ENCODE measurements at places on chromosomes 4 and X. TPM values are rescaled to one million over a fixed set of nuclear protein-coding genes. Genes with fewer than 3 reads are reported as not detected.
A peak's percentile ranks its signal among the peaks of the same experiment; 100 is the strongest.

GRCh38 chr4:54001668-54002365 is 62.6 kb downstream of the CHIC2 start:
- DNase-seq = peak; percentile 63

- DNase-seq = peak; percentile 70
Observed at GRCh38 chr4:1234309-1234695, 14.6 kb downstream of the CTBP1 start.

- no peak for DNase-seq
Observed at GRCh38 chr4:25075851-25076250, 45.1 kb upstream of the LGI2 start.

- DNase-seq = no peak
Observed at GRCh38 chrX:53544936-53545335, 110.8 kb upstream of the HSD17B10 start.

GRCh38 chr4:106898621-106899230 is 137.4 kb downstream of the DKK2 start:
- DNase-seq = peak; percentile 74

The TMEM35A gene
- polyA plus RNA-seq = 4.3 TPM

The CYLC1 gene
- not detected for polyA plus RNA-seq

The CXCL5 gene
- 0.05 TPM for polyA plus RNA-seq

The DDIT4L gene
- 11.3 TPM for polyA plus RNA-seq

The HAND2 gene
- polyA plus RNA-seq = 0.15 TPM

GRCh38 chr4:55312489-55313101 is 33.4 kb upstream of the SRD5A3 start:
- DNase-seq = peak; percentile 80

DNA sequence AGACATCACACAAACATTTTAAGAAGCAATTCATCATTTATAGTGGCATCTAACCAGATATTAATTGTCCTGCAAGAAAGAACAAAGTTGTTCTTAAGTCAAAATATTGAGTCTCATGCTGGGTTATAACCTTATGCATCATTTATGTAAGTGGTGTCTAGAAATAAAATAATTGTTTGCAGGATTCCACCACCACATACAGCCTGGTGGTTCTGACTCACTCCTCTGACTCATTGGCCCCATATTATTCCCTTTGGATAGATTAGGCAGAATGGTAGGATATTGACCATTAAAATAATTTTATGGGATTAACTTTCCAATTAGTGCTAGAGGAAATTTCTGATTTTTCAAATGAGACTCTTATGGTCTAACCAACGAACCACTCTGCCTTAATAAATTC is 384.5 kb downstream of the GRXCR1 start:
- no peak for DNase-seq

The GAK gene
- polyA plus RNA-seq = 42.4 TPM

DNA sequence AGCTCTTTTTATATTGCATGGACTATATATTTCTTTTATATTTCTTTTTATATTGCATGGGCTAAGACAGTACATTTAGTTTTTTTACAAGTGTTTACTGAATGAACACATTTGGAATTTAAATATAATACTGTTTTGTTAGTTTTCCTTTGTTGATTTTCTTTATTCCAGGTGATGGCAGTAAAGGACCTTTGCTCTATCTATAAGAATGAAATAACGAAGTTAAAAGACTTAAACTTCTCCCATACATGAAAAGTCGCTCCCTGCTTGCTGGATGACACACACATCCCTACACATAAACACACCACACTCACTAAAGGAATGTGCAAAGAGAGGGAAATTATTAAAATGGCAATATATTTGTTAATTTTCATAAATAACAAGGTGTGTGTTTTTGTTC is 102.5 kb upstream of the ANXA10 start:
- DNase-seq = no peak

The ZMAT1 gene
- 5.5 TPM for polyA plus RNA-seq

DNA sequence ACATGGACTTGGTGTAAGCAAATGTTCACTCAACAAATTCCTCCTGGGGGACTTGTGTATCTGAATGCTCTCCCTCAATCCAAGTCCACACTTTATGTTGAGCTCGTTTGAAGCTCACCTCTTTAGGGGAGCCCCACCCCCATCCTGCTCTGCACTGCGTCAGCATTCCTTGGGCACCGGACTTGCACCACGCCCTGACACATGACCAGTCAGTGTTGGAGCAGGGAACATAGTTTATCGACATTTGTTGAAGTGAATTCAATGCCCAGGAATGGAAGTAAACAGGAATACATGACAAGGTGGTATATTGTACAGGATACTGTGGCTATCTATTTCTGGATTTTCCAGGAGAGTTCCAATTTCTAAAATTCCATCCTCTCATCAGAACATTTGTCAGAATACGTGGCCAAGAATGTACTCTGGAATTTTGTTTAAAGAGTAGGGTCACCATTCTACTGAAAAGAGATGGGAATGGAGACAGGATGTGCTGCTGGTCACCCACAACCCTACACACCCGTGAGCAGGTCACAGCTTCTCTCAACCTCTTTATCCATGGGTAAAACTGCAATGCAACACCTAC is 60.0 kb upstream of the LNX1 start:
- DNase-seq = no peak

All from muscle of leg (tissue), 16 donors.